AG08396 (cell line): ENCODE measurements at places on chromosomes 5 and 9.

GRCh38 chr9:89097219-89097618 is 81.4 kb downstream of the SHC3 start:
- DNase-seq = no peak

DNA sequence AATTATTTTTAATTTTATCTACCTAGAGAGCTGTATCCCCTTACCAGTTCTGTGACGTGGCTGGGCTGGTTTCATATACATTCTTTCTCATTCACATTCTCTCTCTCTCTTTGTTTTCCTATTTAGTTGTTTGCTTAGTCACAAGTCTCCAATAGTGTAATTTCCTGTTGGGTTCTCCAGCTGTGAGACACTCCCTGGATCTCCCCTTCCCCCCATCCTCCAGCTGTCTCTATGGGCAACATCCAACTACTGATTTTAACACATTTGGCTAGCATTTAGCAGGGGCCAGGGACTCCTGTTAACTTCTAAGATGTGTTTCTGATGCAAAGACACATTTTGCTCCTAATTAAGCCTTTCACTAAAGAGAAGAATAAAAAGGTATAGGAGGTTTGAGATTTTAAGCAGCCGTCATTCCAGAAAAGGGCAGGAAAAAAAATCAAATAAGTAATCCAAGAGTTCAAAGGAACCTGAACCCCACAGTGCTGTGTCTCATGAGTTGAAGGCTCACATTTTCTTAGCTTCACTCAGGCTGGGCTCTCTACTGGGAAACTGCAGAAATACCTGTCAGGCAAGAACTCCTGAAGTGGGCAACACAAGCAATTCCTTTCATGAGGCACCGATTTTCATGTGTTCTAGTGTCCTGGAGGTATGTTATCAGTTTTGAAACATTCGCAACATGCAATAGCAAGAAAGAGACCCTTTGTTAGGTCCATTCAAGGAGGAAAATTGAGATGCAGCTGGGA is 198.7 kb upstream of the C9orf72 start:
- no peak for DNase-seq

GRCh38 chr5:158999339-158999738 is 100.4 kb downstream of the EBF1 start:
- DNase-seq = no peak

DNA sequence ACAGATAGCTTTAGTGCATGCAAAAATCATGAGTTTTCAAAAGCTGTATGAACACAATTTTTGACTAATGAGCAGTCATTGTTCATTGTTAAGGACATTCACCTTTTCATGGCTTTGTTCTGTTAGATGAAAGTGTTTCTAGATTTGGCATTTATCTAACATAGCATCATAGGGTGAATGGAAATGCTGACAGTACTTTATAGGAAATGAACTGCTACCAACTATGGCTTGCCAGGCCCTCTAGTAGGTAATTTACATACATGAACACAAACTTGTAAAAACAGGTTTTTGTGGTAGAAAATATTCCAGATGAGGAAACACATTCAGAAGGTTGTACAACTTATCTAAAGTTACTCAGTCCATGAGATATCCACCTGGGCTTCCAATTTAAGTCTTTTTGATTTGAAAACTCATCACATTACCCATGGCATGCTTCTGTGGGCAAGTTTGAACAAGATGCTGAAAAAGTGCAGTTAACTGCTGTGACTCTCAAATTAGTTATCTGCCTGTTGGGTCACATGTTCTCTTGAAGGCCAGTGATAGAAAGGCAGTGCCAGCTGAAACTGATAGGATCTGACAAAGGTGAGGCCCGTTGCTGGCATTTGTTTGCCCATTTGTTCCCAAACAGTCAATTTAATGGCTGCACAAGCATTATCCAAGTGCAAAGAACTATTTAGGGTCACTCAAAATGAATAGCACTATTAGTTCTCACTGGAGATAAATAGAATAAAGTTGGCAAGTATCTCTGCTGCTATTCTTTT is 399.1 kb downstream of the MAN2A1 start:
- no peak for DNase-seq

DNA sequence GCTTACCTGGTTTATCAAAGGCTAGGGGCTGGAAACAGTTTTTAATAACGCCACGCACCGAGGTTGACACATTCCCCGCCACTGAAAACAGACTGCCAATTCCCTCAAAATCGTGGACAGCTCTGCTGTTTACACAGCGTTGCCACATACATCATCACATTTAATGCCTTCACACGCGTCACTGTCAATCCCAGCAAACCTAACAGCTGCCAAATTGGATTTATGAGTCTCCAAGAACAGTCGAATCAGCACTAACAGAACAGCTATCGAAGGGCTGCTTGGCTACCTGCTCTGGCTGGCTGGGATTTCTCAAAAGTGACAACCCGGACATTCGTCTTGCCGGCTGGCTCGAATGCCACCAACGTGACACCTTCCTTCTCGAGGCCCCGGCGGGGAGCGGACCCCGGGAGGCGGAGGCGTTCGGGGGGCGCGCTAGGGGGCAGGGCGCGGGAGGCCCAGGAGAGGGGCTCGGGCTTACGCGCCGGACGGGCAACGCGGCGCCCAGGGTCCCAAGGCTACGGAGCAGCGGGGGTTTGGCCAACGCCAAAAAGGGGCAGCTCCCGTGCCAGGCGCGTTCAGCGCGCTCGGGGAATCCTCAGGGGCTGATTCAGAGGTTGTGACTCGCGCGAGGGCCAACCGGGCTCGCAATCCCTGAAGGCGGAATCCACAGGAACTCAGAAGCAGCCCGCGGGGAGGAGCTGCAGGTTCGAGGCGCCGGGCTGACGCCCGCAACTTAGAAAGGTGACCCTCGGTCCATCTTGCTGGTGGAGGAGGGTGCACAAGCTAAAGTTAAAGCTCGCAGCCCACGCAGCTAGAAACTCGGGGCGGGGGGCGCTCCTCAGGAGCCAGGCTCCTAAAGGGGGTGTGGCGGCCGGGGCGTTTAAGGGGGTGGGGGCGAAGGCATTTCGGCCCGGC is 1.2 kb downstream of the CDC14B start:
- peak; percentile 81 for DNase-seq

- no peak for DNase-seq
These were observed 4.3 kb upstream of the FYB1 start for GRCh38 chr5:39223565-39224156.

- DNase-seq = no peak
These were observed 375.8 kb upstream of the ST8SIA4 start for GRCh38 chr5:101278917-101279316.

DNA sequence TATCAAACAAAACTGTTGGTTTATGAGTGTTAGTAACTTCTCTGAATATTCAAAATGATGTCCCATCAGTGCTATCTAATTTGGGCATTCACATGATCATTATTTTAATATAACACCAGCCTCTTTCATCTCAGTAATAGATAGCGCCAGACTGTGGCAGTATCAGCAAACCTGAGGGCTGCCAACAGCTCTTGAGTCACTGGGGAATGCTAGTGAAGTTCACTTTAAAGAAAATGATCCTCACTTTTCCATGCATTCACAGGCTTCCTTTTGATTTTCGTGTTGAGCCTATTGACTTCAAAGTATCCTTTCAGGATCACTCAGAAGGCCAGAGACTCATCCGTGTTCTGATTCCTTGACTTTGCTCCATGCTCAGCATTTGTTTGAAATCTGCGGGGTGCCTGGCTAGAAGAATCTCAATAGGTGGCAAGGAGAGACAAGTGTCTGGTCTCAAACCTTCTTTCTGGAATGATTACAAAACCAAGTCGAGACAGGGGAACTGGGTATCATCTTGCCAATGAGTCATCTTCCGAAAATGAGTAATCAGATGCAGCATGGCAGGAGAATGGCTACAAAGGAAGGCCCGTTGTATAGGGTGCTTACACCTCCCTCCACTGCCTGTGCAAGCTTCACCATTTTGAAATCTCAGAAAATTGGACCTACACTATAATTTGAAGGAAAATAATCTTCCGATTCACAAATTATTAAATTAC is 509.1 kb downstream of the RASEF start:
- no peak for DNase-seq

DNA sequence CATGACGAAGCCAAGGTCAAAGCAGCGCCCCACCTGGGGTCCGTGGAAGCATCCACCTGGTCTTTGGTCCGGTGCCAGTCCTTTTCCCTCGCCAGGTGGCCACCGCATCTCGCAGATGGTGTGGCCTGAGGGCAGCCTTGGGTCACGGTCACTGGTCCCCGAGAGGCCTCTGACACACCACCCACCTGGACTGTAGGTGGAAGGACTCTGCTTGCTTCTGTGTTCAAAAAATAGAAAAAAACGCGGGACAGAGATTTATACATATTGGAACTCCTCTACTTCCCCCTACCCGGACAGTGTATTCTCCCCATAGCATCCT is 466 bp upstream of the TTC39B start:
- DNase-seq = no peak

DNA sequence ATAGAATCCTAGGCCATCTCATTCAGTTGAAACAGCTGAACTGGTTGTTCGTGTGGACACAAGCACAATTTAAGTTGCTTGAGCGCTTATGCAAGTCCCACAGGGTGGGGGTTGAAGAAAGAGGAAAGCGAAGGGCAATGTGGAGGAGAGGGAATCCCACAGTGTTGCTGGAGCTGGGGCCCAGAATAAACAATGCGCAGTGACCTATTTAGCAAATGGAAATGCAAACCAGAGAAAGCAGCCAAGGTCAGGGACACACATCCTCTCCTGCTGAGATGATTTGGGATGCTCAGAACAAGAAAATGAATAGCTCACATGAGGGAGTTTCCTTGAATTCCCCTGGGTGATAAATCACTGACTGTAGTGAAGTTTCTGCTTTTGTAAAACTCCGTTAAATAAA is 838.3 kb downstream of the TLE4 start:
- DNase-seq = no peak

- DNase-seq = no peak
These were observed 39.3 kb upstream of the SLC27A6 start for GRCh38 chr5:128925973-128926372.

DNA sequence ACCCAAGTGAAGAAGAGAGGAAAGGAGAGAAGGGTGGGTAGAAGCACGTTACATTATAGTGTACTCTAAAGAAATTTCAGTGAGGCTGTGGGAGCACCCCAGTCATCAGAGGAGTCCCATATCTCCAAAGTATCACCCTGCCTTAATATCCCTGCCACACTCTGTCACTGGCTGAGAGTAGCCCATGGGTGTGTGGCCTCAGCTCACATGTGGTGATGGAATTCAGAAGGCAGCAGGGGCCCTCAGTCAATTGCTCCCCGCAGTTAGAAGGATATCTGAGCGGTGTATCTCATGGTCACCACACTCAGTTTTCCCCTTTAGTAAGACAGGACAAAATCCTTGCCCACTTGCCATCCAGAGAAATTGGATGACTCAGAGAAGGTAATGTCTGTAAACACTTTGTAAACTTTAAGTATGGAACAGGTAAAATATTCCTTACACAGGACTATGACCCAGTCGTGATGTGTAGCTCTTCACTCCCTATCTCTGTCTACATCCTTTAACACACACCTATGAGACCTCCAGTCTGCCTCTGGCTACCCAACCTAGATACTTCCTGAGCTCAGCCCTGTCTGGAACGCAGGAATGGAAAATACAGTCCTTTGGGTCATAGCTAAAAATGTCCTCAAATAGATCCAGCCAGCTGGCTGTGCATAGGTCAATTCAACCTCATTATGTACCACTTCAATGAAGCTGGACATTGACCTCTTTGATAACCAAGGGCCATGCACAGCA is 24.3 kb upstream of the PLIN2 start:
- DNase-seq = no peak

DNA sequence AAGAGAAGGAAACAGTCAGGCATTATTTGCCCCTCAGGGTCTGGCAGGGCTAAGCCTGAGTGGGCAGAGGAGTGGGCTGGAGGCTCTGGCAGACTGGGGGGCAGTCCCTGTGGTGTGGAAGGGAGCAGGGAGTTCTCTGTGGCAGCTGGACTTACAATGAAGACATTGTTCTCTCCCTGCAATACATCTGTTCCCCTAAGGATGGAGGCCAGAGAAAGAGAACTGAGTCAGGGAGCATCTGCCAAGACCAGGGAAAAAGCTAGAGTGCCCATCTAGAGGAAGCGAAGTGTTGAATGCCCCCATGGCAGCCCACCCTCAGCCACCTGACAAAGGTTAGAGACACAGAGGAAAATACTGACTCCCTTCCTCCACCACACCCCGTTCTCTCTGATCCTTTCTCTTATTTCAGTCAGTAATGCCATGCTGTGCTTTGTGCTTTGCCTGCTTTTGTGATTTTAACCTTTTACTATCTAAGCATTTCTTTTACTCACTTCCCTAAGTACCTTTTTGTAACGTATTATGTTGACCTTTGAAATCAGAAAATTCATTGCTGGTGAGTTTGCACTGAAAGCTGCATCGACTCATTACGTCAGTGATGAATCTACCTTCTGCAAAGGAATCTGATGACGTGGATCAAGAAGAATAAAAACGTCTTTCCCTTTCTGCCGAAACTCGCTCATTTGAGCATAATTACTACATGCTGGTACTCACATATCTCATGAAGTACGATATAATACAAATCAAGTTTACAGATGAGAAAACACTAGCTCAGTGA is 76.0 kb downstream of the ACTL7B start:
- DNase-seq = no peak

DNA sequence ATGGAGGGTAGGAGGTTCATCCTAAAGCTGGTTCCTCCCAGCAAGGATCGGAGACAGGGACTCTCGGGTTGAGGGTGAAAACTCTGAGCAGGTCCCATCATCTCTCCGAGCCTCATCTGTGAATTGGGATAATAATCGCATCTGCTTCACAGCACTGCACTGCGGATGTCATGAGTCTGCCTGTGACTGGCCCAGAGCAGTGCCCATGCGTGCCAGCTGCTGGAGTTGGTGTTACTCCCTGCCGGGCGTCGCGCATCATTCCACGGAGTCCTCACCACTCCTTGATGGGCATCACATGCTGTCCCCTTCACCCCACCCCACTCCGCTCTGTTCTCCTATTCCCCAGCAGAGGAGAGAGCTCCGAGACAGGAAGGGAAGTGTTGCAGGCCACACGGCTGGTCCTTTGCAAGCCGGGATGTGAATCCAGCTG is 35.1 kb upstream of the ORM1 start:
- DNase-seq = no peak

- no peak for DNase-seq
These were observed 2.5 kb downstream of the IL33 start for GRCh38 chr9:6218099-6218502.

DNA sequence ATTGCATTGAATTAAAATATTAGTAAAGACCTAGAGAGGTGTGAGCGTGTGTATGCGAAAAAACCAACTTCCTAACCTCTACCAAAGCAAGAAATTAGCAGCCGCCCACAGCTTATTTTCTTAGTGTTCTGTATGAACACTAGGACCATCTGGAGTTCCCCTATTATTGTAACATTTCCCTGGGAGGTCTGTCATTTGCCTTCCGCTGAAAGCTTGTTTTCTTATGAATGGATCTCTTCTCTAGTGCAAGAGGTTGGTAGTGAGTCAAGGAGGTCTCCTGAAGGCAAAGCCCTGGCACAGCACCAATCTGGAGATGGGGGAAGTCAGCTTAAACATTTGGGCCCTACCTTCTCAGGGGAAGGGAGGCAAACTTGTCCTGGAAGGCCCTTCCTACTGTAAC is 10.8 kb downstream of the TNFSF8 start:
- no peak for DNase-seq

- DNase-seq = no peak
These were observed 91.8 kb upstream of the TBCA start for GRCh38 chr5:77867914-77868313.

GRCh38 chr5:178941361-178941760 is 363 bp downstream of the ZNF454 start:
- no peak for DNase-seq
